ENCODE measurements at places on chromosomes 5 and 9.

- DNase-seq: no peak
Measured at GRCh38 chr5:11390291-11390767, 513.9 kb downstream of the CTNND2 start.

GRCh38 chr5:170147753-170148264 lies 42.1 kb downstream of the FOXI1 start:
- no peak for DNase-seq

GRCh38 chr9:123460091-123460490 lies 104.1 kb downstream of the CRB2 start:
- no peak for DNase-seq

- DNase-seq: no peak
Measured at GRCh38 chr9:120778758-120779157, 14.5 kb downstream of the FBXW2 start.

GRCh38 chr5:38634568-38635369 lies 78.3 kb upstream of the LIFR start:
- no peak for DNase-seq

- no peak for DNase-seq
Measured at GRCh38 chr9:114059047-114059803, 18.9 kb downstream of the AMBP start.

- DNase-seq: no peak
Measured at GRCh38 chr5:69042500-69042899, 51.3 kb upstream of the SLC30A5 start.
